ENCODE measurements at places on chromosomes 6 and 20.

DNA sequence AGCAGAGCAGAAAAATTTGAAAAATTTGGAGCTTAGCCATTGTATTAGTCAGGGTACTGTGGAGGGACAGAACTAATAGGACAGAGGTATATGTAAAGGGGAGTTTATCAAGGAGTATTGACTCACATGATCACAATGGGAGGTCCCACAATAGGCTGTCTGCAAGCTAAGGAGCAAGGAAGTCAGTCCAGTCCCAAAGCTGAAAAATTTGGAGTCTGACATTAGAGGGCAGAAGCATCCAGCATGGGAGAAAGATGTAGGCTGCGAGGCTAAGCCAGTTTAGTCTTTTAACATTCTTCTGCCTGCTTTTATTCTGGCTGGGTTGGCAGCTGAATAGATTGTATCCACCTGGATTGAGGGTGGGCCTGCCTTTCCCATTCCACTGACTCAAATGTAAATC is 82.0 kb downstream of the SMPDL3A start:
- DNase-seq, result no peak

DNA sequence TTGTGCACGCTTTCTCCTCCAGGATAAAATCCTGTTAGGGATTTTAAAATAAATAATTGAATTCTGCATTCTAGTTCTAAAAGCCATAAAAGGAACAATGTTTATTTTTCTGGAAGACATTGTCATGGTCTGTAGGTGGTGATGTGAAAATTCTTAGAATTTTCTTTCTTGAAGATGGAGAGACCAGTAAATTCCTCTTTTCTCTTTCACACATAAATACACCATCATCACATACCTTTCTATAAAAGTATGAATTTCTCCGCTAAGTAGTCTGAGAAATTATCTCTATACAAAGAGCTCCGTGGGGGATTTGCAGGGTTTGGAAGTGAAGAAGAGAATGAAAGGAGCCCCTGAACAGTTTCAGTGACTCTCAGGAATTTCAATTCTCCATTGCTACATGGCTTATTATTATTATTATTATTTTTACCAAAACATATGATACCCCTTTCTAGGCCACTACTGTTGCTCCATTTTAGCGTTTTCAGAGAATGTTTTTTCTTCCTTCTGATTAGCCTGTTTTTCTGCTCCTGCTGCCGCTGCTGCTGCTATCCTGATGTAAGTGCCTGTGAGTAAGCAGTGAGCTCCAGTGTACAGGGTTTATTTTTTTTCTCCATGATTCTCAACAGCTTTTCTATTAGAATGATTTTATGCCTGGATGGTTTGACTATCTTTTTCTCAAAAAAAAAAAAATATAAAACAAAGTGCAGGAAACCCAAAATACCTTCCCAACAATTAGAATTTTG is 145.8 kb downstream of the SAMD5 start:
- no peak for DNase-seq

GRCh38 chr6:31394381-31394780 is 9.0 kb upstream of the MICA start:
- DNase-seq, result no peak

DNA sequence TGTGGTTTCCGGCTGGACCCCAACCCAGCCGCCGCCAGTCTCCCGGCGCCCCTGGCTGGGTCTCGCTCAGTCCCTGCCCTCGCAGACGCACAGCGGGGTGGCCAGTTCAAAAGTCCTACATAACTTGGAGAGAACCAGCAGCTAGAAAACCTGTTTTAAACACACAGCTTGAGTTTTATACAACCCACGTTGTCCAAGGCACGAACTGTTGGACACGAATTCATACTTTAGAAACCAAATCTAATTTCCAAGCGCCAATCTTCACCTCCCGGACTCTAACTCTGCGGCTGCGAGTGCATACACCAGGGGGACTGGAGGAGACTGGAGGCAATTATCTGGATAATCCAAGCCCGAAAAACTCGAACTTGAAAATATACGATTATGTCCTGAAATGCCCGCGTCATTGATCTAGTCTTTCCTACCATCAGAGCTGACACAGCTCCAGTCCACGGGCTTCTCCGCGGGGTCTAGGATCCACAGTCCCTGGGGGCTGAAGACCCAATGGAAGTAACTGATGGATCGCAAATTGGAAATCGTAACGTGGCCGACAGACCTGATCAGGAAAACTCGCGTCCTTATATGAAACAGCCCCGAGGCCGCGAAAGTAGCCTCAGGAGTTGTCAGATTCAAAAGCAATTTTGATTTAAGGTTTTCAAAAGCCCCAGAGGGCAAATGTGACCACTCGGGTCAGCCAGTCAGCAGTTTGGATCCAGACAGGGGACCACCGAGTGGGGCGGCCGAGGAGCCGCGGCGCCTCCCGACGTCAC is 843 bp upstream of the HEY2 start:
- no peak for DNase-seq

- no peak for DNase-seq
Observed at GRCh38 chr20:1993986-1994385, at the start of gene PDYN. PDYN (minus strand) TSS chr20:1994058; CDS start chr20:1983084, 10,974 bp downstream.

DNA sequence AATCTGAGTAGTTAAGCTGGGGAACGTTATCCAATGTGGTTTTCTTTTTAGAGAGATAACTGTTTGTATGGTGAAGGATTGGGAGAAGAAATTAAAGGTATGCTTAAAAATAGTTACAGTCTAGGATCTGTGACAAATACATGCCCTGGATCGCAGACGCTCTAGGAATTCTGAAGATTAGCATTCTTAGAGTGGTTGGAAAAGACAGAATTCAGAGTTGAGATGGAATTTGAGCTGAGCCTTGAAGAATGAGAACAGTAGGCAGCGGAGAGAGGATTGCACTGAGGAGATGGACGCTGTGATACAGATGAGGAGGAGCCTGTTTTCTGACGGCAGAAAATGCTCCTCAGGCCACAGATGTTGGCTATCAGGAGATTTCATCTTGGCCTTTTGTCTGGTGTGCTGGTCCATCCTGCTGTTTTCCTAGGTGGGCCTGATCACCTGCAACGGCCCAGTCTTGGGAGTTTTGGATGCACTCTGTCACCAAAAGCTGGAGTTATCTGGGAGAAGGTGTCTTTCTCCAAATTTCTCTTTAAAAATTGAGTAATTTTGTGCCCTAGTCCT is 48.3 kb upstream of the KIF25 start:
- DNase-seq, result no peak

GRCh38 chr6:137821491-137821890 is 45.6 kb upstream of the TNFAIP3 start:
- no peak for DNase-seq

DNA sequence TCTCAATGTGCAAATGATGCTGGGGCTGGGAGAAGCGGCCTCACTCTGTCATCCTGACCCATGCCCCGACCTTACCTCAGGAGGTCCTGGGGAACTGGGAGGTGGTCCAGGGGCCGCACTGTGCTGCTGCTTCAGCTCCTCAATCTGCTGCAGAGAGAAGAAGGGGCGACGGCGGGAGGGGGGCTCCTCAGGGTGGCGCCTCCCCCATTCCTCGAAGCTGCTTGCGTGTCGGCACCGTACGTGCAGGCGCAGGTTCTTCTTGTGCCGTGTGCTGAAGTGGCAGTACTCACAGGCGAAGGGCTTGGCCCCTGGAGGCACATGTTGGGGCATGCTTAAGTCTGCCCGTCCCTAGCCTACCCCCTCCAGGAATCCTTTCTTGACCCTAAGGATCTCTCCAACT is 12.9 kb downstream of the ZNF335 start:
- no peak for DNase-seq

- DNase-seq, result no peak
Observed at GRCh38 chr6:24480705-24481104, 8.7 kb downstream of the GPLD1 start.

DNA sequence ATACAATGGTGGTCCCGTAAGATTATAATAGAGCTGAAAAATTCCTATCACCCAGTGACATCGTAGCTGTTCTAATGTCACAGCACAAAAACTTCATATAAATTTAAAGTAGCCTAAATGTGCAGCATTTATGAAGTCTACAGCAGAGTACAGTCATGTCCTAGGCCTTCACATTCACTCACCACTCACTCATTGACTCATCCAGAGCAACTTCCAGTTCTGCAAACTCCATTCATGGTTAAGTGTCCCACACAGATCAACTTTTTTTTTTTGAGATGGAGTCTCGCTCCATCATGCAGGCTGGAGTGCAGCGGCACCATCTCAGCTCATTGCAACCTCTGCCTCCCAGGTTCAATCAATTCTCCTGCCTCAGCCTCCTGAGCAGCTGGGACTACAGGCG is 20.9 kb upstream of the KCNG1 start:
- DNase-seq, result peak; percentile 3

DNA sequence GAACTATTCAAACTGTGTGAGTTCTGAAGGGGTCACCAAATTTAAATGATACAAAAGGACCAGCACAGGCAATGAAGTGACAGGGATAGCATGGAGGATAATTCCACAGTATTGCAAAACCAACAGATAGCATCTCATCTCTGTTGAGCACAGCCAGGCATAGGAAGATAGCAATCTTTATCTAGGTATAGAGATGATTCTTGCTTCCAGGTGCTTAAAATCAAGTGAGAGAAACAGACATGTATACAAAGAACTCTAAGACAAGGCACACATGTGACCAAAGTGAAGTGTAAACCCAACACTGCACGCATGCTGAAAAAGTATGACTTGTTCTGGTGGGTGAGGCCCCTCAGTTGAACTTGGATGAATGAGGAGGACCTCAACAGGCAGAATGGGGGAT is 48.4 kb upstream of the ARMC2 start:
- no peak for DNase-seq

- no peak for DNase-seq
Observed at GRCh38 chr6:36533321-36533720, 14.0 kb downstream of the STK38 start.

DNA sequence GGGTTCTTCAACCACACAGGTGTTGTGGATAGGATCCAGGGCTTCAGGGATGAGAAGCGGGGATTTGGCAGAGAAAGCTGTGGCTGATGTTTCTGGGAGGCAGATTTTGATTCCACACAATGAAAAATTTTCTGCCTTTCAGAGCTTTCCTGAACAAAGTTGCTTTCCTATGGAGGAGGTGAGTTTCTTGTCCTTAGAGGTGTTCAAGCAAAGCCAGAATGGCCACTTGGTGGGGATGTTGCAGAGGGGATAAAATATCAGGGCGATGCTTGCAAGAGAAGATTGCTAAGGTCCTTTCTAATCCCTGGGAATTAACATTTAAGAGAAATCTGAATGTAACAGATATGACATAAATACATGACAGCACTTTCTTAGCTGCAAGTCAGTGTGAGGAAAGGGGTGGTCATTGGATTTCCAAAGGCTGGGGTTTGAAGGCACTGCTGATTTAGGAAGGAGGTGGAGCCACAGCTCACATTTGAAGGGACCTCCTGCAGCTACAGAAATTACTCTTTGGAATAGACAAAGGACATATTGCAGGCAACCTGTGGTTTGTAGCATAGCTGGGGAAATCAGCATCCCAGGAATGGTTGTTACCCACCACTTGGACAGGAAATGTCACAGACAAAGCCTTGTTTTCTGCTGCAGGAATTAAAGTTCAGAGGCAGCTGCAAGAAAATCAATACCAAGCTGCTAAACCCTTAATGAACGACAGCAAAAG is 271.1 kb upstream of the CHD6 start:
- DNase-seq, result no peak

DNA sequence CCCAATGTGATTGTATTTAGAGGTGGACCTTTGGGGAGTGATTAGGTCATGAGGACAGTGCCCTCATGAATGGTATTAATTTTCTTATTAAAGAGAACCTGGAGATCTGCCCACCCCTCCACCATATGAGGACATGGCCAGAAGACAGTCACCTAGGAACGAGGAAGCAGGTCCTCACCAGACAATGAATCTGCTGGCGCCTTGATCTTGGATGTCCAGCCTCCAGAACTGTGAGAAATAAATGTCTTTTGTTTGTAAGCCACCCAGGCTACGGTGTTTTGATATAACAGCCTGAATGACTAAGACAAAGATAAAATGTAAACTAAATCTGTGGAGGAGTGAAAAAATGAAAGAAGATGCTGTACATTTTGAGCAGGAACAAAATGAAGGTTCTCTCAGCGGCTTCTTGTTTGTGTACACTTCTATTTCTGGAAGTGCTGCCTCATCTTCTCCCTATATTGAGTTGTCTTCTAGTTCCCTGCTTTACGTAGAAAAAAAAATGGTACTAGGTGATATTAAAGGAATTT is 1.5 kb upstream of the IPCEF1 start:
- no peak for DNase-seq

- DNase-seq, result no peak
Observed at GRCh38 chr20:16518784-16519084, 54.5 kb downstream of the KIF16B start.

DNA sequence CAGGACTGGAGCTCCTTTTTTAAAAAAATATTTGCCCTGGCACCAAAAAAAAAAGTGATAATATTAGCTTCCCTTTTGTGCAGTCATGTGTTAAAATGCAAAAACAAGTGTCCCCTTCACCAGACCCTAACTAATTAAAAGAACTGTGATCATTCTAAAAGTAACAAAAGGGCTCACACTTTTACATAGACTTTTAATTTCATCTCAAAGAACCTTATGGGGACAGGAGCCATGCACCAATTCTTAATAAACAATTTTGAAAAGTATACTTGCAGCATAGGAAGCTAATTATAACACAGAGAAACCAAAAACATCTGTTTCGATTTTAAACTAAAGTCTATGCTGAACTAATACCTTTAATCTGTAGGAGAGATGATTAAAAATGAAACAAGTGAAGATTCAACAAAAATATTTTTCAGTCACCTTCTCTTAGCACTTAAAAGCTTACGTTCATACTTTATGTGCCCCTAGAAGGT is 17.3 kb downstream of the STX7 start:
- no peak for DNase-seq

- peak; percentile 72 for DNase-seq
Observed at GRCh38 chr6:139131736-139132280, 3.1 kb upstream of the HECA start.

GRCh38 chr6:155378724-155379123 is 64.4 kb upstream of the TFB1M start:
- DNase-seq, result no peak

GRCh38 chr6:145891565-145891964 is 72.6 kb downstream of the SHPRH start:
- DNase-seq, result peak; percentile 8

DNA sequence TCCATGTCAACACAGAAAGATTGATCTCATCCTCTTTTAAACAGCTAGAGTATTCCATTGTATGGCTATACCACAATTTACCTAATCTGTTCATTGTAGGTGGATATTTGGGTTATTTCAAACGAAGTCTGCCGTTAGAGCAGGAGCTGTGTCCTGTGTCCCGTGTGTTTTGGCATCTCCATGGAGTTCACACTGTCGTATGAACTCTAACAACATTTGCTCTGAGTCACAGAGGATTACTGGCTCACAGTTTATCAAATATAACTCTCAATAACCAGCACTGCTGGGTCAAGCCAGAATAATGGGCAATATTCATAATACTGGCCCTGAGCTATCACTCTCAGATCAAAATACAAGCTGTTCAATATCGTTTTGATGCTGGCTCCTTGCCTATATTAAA is 16.4 kb downstream of the TRAM2 start:
- DNase-seq, result no peak

GRCh38 chr6:166582258-166582657 is 4.2 kb downstream of the RAMACL start:
- DNase-seq, result no peak

GRCh38 chr6:105987516-105987915 is 98.6 kb upstream of the PRDM1 start:
- no peak for DNase-seq

All from inflammatory macrophage treated with lipopolysaccharide for 4 hours (primary cell).